Choroid plexus epithelial cell (primary cell): ENCODE measurements at places on chromosomes 12 and 14.

DNA sequence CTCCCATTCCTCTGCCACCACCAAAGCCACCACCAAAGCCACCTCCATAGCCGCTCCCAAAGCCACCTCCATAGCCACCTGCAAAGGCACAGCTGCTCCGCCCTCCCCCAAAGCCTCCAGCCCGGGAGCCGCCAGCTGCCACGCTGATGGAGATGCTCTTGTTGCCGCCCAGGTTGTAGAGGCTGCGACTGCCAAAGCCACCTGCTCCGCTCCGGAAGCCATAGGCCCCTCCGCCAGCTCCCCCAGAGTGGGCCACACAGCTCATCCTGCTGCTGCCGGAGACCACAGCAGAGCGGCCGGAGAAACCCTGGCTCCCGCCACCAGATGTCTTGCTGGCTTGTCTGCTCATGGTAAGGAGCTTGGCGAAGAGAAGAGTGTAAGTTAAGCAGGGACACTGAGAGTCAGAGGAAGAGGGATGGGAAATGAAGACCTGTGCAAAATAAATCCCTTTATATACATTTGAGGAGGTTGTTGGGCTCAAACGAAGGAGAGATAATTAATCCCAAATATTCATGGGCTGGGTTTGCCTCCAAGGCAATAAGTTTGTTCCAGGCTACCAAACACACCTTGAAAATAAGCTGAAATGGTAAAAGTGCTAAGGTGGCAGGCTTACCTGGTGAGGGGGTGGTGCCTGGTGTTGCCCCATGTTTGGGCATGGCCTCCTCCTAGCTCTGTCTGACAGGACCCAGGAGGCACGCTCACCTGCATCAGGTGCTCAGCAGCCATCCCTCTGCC lies at the start of gene KRT3:
Gene KRT3, minus strand, starts transcription at position 424 of the 735 bp plus-strand sequence. Its CDS starts 75 bp downstream, at position 349.
- DNase-seq, result no peak

DNA sequence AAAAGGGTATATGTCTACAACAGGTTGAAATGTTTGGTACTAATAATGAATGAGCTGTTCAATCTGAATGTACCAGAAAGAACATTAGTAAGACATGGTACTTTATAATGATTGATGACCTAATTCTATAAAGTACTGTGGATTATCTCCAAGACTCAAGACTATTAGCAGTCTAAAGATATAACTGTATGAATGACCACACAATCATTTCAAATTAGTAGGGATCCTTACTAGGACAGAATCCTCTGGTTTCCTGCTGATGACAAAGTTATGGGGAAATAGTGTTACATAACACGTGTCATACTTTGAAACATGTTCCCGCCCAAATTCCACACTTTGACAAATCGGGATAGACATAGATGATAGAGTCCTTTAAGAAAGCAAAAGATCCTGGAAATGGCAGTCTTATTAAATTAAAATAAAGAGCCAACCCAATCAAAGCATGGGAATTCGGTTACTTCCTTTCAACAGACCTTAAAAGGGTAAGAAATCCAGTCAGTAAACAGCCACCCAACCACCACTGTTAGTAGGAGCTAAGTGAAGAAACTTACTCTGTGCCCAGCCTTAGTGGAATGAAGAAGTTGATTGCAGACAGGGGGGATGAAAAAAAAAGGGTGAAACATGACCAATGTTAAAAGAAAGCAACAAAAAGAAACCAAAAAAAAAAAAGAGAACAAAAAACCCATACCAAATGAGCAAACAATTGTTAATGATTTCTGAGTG lies 2.8 kb downstream of the VPS29 start:
- DNase-seq, result peak; percentile 37

DNA sequence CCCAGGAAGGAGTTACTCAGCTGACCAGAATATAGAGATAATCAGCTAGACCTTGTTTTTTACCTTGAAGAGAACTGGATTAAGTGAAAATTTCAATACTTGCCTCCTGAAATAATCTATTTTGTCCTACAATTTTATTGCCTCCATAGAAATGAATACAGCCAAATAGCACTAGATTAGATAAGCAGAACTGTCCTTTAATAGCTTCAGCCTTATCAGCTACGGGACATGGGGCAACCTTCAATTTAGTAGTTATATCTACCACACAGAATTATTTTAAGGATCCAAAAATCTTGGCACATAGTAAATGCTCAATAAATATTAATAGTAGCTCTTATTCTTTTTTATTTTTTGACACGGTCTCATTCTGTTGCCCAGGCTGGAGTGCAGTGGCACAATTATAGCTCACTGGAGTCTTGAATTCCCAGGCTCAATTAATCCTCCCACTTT lies 67.2 kb upstream of the PLEKHG3 start:
- no peak for DNase-seq

GRCh38 chr12:5276327-5276880 lies 155.5 kb upstream of the NTF3 start:
- no peak for DNase-seq

GRCh38 chr12:3236345-3237187 lies 159.4 kb downstream of the TSPAN9 start:
- peak; percentile 79 for DNase-seq

DNA sequence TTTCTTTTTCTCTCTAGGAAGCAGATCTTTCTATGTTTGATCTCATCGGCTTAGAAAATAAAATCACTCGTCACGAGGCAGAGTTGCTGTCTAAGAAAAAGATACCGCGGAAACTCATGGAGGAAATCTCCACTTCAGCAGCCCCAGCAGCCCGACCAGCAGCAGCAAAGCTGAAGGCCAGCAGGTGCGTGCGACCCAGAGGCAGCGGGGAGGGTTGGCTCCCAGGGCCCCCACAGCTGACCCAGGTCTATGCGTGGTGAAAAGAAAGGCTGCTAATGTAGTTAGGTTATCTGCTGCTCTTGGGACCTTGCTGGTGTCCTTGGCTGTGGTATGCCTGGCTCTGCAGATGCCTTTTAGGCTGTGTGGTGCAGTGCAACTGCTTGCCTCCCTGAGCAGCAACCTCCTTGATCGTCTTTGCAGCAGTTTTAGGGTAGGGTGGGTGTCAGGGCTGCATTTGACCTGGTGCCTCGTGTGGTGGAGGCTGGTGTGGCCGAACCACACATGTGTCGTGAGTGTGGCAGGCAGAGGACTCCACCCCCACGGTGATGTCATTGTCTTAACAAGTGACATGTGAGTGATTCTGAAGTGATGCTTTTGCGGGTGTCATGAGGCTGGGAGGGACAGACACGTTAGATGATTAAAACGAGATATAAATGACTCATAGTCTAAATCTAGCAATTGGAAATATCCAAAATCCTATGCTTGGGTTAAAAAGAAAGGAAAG lies 68.6 kb downstream of the EP400 start:
- DNase-seq, result no peak

- no peak for DNase-seq
Observed at GRCh38 chr12:12357719-12358461, 1.0 kb downstream of the BORCS5 start.

GRCh38 chr12:67122584-67122983 lies 146.6 kb upstream of the CAND1 start:
- DNase-seq, result no peak

- no peak for DNase-seq
Observed at GRCh38 chr12:49276304-49277290, 11.7 kb downstream of the TUBA1C start.

- no peak for DNase-seq
Observed at GRCh38 chr12:6276956-6277620, 33.4 kb upstream of the PLEKHG6 start.
